ENCODE measurements at places on chromosomes 6 and 20.

DNA sequence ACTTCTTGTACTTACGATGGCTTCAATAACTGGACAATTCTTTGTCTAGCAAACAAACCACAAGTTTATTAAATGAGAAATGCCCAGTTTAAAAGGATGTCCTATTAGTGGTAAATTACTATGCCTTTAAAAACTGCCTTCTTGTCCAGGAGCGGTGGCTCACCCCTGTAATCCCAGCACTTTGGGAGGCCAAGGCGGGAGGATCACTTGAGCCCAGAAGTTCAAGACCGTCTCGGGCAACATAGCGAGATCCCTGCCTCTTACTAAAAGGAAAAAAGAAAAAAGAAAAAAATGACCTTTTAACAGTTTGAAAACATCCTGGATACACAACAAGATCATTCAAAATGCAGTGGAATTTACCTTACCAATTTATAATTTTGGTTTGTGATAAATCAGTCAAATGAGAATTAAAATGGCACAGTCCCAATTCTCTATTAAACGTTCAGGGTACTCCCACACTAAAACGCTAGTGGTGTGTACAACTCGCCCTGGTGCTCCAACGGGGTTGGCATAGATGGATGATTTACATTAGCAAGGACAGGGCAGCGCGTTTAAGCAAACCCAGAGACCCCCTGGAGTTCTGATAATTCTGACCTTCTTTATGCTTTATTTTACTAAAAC, 2.3 kb downstream of the ZBTB2 start:
- DNase-seq: no peak

DNA sequence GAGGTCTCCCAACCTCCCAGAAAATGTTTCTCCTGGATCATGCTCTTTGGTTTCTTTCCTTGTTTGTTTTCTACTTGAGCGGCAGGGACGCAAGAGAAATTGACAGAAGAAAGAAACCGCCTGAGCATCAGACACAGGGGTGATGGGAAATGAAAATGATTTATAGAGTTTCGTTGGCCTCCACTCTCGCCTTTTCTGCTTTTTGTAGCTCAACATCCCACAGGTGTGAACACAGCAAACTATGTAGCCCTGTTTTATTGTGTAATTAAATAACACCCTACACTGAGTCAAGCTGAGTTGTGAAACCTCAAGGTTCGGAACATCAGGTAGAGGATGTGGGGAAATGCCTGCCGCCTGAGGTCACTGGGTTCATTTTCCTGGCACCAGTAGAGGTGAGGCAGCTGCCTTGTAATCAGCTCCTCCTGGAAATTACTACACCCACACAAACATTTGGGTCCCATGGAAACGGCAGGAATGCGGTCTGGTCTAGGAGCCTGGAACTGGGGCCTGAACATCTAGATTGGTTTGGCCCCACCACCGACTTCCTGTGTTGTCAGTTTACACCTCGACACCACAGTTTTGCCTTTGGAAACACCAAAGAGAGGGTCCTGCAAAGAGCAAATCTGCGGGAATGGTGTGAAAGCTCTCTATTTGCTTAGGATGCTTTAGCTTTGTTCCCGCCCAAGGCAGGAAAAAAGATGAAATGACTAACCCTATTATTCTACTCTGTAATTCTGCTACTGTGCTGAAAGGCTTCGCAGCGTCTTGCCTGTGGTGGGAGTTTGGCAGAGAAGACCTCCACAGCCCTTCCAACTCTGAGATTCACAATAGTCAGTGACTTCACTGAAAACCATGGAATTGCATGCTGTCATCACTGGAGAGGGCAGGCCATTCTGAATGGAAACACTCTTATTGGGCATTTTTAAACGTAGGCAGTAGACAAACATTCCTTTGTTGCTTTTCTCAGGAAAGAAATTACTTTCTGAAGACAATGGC, 53.0 kb downstream of the ADAT2 start:
- DNase-seq: no peak

DNA sequence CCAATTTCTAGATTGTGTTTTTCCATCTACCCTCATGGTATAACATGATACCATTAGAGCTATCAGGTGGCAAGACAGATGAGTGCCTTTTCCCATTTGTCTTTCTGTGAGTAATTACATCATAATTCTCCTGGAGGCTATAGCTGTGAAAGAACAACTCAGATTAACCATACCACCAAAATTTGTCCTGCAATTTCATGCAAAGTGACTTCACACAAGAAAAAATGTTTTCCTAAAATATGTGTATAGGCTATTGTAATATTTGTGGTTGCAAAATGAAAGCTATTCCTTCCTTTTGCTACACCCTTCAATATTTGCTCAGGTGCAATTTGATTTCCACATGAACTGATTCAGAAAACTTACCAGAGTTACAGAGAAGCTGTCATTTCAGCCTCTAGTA, 547.7 kb upstream of the ID4 start:
- no peak for DNase-seq

DNA sequence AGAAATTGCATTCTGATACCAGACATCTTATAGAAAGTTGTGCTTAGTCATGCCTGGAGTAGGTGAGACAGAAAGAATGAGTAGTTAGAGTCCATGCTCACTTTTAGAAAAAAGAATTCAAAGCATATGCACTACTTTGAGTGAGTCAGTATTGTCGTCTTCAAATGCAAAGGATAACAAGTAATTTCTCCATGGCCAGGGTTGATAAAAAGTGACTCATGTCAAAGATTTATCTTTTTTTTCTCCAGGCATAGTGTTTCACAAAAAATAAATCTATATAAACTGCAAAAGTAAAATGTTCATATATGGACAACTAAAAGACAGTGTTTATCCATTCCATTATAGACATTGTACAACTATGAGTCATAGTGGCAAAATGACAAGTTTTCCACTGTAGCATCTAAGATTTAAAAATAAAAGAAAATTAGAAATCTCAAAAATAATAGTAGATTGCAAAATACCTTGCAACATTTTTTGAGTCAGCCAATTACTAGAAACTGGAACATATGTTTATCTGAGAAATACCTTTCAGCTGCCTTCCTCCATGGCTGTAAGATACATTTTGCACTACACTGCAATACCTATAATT, 329.6 kb downstream of the GRIK2 start:
- no peak for DNase-seq

DNA sequence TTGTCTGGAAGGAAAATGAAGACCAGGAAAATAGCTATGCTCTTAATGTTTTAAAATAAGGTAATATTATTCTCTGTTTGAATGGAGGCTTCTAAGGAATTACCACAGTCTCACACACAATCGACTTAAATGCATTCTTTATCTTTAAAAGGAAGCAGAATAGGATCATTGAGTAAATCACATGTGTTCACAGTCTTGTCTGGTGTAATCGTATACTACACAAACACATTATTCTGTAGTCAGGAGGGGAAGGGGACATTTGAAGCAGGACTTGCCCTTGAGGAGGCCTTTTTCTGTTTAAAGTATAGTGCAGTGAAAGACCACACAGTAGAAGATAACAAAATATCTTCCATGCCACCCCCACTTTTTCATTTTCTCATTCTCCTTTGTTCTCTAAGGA, 20.6 kb upstream of the REV3L start:
- no peak for DNase-seq

GRCh38 chr20:16314748-16315159, 258.5 kb downstream of the KIF16B start:
- DNase-seq: no peak

GRCh38 chr6:158165919-158166416, 2.1 kb downstream of the SERAC1 start:
- no peak for DNase-seq

- DNase-seq: no peak
Observed at GRCh38 chr6:74018825-74019224, 322.8 kb downstream of the CD109 start.

DNA sequence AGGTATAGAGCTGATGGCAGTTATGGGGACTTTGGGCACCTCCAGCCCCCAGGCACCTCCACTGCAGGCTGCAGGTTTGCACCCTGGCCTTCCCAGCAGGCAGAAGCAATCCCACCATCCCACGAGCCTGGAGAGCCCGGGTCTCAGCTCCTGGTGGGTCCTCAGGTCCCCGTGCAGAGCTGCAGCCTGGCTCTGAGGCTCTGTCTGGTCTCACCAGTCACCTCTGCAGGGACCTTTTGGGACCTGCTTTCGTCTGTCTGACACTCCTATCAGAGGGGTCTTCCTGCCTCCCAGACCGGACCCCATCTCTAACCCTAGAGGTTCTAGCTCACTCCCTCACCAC, 41.9 kb downstream of the FGD2 start:
- no peak for DNase-seq

DNA sequence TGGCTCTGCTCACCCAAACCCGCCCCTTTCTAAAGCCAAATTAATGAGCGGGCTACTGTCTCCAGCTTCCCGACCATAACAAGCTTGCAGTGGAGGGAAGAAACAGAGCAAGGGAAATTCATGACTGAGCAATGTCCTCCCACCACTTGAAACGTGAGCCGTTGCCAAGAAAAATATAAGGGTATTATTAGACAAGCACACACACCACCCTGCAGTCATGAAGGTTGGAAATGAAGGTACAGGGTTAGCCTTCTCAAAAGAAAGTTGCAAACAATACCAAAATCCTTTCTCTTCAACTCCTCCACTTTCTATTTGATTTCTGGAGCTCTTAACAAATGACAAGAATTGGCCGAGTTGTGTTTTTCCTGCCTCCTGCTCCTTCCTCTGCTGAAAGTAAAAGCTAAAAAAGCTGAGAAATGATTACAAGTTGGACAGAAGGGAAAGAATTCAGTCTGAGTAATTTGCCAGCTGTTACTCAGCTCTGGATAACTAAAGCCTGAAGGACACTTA, 151.1 kb upstream of the B3GAT2 start:
- DNase-seq: no peak

DNA sequence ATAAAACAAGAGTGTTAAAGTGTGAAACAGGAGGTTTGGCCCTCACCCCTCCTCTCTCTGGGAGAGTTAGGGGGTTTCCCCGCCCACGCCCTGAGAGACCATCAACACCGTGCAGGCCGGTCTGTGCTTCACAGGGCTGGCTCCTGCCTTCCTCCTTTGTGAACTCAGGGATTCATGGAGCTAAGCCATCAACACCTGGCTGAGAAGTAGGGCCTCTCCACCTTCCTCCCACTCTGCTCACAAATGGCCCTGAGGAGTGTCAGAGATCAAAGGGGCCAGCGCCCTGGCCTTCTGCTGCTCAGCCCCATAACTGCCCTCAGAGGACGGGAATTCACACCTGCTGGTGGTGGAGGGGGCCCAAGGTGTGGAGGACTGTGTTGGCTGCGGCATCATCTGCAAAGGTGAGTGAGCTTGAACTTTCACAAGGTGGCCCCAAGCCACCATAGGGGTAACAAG, 88.6 kb downstream of the PSMB1 start:
- DNase-seq: no peak

Data from cortex of kidney (tissue), 1 donor.